ENCODE measurements at places on chromosomes 13 and 19.

- DNase-seq, result no peak
These were observed 18.5 kb upstream of the IGLON5 start for GRCh38 chr19:51292971-51293370.

- peak; percentile 49 for DNase-seq
These were observed 749 bp downstream of the GATAD2A start for GRCh38 chr19:19405971-19406877.

GRCh38 chr13:99302637-99303505, 4.3 kb downstream of the GPR183 start:
- no peak for DNase-seq

DNA sequence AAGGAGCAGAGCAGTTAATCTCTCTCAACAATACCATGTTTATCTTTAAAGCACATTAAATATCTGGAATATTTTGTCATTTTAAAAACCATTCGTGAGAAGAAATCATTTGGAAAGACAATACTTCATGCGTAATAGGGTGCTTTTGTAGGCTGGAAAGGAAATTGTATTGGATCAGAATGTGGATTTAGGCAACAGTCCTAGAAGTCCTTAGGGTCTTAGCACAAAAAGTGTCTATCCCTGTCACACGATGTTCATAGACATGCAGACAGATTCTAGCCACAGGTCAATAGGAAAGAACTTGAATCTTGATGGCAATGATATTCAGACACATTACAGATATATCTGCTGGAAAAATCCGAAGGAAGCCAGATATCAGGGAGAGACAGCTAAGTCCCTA, 156.0 kb downstream of the KCTD12 start:
- no peak for DNase-seq

DNA sequence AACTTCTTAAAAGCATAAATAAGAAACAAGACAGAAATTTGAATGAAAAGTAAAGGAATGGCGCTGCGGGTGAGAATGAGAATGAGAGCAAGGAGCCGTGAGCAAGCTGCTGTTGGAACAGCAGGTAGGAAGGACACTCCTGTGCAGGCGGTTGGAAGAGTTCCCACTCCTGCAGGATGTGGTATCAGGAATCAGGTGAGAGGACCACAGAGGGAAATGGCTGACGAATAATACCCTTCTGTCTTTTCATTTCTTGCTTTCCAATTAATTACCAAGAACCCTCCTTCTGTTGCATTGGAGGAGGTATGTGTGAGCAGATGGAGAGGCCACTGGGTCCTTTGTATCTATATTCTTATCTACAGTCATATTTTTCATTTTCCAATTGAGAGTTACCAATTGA, 1504.2 kb downstream of the EFNB2 start:
- DNase-seq, result no peak

GRCh38 chr13:48838193-48838973, 137.3 kb upstream of the FNDC3A start:
- no peak for DNase-seq

DNA sequence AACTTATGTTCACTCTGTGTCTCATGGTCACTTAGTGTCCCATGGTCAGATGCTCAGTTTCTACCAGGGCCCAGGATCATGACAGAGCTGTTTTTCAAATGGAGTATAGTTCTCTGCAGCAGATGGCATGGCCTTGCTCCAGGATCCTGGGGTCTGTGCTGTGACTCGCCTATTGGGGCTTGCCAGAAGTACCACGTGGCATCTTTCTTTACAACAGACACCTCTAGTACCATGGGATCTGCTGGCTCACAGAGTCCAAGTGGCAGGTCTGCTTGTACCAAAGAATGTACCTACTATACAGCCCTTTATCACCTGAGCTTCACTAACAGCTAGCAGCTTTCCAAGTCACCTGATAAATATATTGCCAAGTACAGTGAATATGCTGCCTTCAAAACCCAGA, 6.0 kb upstream of the RNF6 start:
- DNase-seq, result no peak

DNA sequence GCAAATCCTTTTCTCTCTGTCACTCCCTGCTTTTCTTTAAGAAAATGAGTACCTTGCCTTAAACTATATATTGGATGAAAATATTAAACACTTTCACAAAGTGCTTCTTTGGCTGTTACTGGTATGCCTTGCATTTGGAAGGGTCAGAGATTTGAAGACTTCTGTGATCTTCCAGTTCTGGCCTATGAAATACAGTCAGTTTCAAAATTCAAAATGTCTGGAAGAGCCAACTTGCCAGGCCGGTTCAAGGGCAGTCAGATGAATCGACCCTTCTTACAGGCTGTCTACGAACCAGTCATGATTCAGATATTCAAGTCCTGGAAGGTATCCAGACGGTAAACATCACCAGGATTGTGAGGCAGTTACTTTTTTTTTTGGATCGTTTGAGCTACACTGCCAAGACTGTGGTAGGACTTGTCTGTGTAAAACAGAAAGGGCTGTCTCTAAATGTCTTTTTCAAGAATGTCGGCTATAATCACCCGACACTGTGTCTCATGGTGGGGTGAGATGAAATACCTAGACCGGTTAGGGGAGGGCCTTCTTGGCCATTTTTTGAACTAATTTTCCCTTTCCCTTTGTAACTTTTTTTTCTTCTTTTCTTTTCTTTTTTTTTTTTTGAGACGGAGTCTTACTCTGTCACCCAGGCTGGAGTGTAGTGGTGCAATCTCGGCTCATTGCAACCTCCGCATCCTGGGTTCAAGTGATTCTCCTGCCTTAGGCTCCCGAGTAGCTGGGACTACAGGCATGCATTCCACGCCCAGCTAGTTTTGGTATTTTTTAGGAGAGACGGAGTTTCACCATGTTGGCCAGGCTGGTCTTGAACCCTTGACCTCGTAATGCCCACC, 11.2 kb downstream of the ACTN4 start:
- peak; percentile 99 for DNase-seq

DNA sequence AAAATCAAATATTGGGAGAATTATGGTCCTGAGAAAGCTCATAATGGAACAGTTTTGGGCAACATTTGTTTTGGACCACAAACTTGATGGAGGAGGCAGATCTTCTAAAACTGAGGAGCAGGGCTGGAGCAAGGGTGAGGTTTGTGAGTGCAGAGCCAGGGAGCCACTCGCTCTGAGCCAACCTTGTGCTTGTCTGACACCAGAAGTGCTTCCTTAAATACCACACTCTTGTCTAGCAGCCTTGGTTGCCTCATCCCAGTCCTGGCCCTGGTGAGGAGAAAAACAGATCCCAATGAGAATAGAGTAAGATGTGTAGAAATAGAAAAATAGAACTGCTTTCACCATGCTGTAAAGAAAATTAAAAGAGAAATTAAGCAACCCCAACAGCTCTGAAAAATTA, 6.7 kb downstream of the ZNF317 start:
- no peak for DNase-seq

DNA sequence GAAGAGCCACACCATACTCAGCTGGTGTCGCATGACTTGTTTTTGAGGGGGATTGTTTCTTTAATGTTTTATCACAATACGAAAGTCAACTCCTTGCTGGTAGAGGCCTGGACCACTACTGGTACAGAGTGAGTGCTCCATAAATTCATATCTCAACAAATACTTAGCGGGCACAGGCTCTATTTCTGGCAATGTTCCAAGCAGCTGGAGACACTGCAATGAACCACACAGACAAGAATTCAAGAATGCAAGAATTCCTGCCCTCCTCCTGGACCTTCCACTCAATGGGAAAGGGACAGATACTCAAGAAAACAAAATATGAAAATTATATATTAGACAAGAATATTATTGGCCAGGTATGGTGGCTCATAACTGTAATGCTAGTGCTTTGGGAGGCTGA, 5.1 kb upstream of the FXYD5 start:
- DNase-seq, result peak; percentile 39

DNA sequence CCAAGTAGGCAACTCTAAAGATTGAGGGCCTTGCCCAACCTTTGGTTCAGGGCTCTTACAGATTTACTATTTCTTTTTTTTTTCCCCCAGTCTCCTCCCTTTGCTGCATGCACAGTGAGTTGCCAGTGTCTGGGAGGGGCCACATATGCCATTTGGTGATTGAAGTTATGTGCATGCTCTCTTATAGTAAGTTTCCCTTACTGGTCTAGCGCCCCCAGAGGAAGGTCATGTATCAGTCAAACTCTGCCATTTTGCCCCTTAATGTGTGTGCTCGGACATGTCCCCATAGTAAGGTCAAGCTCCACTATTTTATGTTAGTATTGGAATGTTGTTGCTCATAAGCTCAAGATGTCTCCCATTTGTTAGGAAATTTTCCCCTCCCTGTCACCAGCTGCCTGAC, 1138.0 kb upstream of the SLC10A2 start:
- DNase-seq, result no peak

- peak; percentile 3 for DNase-seq
These were observed 44.2 kb downstream of the SERTM1 start for GRCh38 chr13:36717966-36718545.

DNA sequence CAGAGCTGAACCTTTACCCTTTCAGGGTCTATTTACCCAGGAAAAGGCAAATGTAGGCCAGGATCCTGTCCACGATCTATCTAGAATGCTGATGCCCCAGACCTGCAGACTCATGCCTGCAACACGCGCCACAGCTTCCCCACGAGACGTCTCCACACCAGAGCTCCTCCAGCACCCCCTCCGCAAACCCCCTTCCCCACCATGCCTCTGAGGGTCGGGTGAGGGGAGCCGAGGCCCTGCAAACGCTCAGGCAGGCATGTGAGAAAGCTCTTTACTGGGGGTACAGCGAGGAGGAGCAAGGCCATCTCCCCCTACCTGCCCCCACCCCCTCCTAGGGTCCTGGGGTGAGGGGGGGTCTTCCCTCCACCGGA, 8.9 kb downstream of the DYRK1B start:
- DNase-seq, result no peak

DNA sequence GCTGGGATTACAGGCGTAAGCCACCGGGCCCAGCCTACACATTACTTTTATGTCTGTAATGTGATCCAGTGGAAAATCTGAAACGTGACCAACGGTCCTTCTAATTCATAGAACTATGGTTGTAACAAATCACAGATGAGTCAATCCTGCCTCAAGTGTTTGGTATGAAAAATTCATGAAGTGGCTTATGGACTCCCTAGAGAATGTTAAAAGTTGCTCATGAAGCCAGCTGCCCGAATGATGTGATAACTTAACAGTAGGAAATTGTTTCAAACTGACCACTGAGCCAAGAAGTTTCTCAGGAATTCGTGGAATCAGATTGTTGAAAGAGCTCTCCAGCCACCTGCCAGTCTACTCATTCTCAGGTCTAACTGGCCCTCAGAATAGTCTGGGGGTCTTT, 59.4 kb upstream of the FARP1 start:
- peak; percentile 97 for DNase-seq

DNA sequence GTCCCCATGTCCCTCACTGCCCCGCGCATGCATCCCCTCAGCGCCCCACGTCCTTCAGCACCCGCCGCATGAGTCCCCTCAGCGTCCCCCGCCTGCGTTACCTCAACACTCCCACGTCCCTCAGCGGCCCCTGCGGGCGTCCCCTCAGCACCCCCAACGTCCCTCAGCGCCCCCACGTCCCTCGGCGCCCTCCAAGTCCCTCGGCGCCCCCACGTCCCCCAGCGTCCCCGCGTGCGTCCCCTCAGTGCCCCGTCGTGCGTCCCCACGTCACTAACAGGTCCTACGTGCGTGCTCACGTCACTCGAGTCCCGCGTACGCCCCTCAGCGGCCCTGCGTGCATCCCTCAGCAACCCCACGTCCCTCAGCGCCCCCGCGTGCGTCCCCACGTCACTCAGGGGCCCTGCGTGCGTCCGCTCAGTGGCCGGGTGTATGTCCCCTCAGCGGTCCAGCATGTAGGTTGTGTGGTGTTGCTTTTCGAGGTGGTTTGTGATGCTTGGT, 19.5 kb upstream of the GAS6 start:
- no peak for DNase-seq

GRCh38 chr19:47209319-47210179, 21.4 kb downstream of the BBC3 start:
- DNase-seq, result no peak

DNA sequence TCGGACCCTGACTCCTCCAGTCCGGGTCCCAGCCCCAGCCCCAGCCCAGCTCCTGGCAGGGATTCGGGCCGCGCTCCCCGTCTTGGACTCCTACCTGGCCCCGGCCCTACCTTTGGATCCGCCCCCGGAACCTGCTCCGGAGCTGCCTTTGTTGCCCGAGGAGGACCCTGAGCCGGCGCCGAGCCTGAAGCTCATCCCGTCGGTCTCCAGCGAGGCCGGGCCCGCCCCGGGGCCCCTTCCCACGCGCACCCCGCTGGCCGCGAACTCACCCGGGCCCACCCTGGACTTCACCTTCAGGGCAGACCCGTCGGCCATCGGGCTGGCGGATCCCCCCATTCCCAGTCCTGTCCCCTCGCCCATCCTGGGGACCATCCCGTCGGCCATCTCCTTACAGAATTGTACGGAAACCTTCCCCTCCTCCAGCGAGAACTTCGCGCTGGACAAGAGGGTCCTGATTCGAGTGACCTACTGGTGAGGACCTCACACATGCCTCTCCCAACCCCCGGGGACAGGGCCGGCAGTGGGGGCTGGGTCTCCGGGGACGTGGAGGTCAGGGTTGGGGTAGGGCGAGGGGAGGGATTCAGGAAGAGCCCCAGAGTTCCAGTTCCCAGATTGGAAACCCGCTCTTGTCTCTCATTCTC, 732 bp downstream of the SELENOV start:
- no peak for DNase-seq

DNA sequence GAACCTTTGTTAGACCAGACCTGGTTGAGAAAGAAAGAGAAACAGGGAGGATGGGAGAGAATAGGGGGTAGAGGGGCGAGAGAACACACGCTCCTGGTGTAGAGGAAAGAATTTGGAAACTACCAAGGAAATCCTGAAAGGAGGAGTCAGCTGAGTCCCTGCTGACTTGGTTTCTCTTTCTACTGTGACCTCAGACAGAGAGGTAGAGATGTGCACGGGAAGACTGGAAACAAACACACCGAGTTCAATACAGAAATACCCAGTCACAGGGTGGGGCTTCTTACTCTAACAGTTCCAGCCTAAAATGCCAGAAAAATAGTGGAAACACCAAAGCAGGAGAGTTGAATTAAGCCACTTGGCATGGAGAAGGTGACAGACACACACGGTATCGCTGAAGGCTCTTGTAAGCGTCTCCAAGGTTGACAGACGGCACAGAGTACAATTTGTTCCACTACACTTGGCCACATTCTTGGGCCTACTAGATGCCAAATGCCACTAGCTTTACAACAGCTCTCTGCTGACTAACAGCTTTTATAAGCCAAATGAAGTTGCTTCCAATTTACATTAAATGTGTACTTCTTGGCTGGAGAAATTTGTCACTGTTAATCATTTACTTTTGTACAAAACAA, 28.1 kb downstream of the LATS2 start:
- peak; percentile 53 for DNase-seq

GRCh38 chr13:76735641-76736040, 150.6 kb downstream of the KCTD12 start:
- no peak for DNase-seq

- no peak for DNase-seq
These were observed 166.1 kb downstream of the ITGBL1 start for GRCh38 chr13:101618440-101619187.

DNA sequence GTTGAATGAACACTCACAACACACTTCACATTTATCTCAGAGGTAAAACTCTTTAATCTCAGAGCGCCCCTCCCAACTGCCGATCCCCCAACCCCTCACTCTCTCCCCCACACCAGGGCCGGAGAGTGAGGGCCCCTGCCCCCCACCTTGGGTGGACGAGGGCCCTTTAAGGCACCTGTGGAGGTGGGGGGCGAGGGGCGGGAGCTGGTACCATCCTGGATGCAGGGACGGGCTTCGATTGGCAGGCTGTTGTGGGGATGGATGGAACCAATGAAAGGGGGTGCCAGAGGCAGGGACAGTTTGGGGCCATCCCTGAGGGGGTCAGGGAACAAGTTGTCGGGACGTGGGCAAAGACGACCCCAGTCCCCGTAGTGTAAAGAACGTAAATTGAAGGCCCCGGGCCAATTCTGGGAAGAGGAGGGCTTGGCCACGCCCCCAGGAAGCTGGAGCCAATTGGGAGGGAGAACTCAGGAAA, 1.7 kb upstream of the PNKP start:
- no peak for DNase-seq
